ENCODE measurements at places on chromosomes 2 and 18.

- DNase-seq: no peak
Measured at GRCh38 chr2:18094277-18094676, 215.8 kb downstream of the KCNS3 start.

DNA sequence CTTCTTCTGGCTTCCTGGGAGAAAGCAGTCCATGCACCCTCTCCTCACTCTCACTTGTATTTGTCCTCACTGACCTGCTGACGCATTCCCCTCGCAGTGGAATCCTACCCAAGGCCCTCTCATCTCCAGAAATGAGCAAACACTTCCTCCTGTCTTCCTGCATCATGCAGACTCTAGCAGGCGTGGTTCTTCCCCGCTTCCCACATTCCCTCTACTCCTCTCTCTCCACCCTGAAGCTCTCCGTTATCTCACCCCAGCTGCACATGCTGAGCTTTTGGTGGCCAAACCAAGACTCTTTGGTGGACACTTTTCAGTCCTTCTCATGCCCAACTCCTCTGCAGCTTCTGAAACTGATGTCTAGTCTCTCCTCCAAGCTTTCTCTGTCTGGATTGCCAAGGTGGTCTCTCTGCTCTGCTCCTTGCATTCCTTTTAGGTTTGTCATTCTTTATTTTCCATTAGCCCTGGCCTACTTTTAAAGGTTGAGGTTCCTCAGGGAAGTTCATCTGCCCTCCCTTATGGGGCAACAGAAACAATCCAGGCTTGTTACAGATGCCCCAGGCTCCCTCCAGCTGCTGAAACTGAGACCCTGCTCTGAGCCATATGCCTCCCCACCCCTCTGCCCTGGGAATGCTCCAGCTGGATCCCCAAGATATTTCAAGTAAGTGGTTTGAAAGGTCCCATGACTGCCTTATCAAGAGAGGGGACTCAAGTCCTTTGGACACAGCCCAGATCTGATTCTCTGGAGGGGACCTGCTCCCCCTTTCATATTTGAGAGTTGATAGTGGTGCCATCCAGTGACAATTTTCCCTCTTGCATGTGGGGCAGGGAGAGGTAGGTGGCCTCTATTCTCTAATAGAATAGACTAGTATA lies 835 bp upstream of the IL18RAP start:
- DNase-seq: no peak

DNA sequence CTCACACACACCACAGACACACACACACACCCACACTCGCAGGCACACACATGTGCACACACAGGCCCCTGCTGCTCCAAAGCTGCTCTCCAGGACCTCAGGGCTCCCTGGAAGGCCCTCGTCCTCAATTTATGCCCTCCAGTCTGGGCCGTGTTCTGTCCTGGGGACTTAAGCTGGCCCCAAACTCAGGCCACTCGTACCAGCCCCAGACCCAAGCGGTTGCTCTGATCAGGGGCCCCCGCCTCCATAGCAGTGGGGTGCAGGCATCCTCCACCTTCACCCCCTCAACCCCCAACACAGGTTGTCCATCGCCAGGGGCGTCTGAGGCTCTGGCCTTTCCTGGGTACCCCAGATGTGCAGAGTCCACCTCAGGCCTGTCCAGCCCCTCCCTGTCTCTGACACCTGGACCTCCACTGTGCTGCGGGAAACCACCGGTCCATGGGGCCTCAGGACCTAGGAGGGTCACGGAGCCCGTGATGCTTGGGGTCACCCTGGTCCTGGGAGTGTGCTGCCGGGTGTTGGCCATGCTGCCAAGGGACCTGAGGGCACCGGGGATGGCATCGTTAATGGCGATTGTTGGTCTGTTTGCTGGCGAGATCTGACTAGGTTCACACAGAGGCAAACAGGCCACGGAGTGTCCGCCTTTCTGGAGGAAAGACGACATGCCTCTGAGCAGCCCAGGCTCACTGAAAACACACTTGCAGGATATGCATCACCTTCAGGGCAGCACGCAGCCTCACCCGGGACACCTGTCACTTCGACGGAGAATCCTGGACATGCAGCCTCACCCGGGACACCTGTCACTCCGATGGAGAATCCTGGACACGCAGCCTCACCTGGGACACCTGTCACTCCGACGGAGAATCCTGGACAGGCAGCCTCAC lies 155.6 kb downstream of the NDUFA10 start:
- DNase-seq: no peak

DNA sequence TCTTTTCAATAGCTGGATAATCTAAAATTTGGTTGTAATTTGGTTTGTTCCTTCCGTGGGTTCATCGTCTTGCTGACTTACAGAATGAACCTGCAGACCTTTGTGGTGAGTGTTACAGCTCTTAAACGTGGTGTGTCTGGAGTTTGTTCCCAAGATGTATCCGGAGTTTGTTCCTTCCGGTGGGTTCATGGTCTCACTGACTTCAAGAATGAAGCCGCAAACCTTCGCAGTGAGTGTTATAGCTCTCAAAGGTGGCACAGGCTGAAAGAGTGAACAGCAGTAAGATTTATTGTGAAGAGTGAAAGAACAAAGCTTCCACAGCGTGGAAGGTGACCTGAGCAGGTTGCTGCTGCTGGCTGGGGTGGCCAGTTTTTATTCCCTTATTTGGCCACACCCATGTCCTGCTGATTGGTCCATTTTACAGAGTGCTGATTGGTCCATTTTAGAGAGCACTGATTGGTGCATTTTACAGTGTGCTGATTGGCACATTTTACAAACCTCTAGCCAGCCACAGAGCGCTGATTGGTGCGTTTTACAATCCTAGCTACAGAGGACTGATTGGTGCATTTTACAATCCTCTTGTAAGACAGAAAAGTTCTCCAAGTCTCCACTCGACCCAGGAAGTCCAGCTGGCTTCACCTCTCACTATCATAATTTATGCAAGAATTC lies 16.6 kb downstream of the RALB start:
- DNase-seq: no peak

DNA sequence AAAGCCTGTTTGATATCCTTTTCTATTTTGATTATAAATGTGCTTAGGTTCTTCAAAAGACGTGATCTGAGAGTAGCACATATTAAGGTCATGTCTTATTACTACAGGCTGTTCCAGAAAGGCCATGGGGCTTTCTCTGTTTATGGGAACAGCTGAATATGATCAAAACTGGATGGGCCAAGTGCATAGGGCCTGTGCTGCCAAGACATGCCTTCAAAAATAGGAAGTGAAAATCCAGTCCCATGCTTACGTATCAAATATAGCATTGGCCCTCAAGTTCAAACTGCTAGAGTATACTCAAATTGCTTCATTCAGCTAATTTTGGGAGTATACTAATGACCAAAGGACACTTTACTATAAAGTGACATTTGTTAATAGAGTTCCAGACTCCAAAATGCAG lies 24.1 kb downstream of the SLC25A52 start:
- no peak for DNase-seq

GRCh38 chr2:8671802-8672201 lies 10.1 kb upstream of the ID2 start:
- DNase-seq: no peak

DNA sequence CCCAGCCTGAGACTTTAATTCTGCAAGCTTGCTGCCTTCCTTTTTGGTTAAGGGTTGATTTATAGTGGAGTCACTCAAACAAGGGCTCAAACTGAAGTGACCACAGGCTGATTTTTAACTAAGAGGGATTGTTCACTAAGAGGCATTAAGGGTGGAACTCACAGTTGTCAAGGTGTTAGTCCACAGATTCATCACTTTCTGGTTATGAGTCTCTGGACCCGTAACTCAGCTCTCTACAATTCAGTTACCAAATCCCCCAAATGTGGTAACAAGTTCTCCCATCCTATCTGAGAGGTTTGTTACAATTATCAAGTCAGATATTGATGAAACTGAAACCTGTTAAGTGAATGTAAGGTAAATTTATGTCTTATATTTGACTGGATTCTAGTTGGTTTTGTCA lies 185.9 kb upstream of the KLHL14 start:
- DNase-seq: no peak

Data from ACHN (cell line).